Thoracic aorta endothelial cell (primary cell): ENCODE measurements at places on chromosomes 11 and 22. TPM values are rescaled to one million over a fixed set of nuclear protein-coding genes. Genes with fewer than 3 reads are reported as not detected.

Gene VPREB1
- not detected in 2 replicates for total RNA-seq

Gene ATXN10
- total RNA-seq: 96.1 and 99.5 TPM in 2 replicates

Gene ADM2
- total RNA-seq: 0.36 and 0.40 TPM in 2 replicates

Gene TEX12
- 0.43 TPM in 1 of 2 replicates, not detected in the other for total RNA-seq

Gene ANGPTL5
- 0.13 TPM in 1 of 2 replicates, not detected in the other for total RNA-seq

Gene SPDYC
- not detected in 2 replicates for total RNA-seq
